ENCODE measurements at places on chromosomes 5 and 9.
A peak's percentile ranks its signal among the peaks of the same experiment; 100 is the strongest.

DNA sequence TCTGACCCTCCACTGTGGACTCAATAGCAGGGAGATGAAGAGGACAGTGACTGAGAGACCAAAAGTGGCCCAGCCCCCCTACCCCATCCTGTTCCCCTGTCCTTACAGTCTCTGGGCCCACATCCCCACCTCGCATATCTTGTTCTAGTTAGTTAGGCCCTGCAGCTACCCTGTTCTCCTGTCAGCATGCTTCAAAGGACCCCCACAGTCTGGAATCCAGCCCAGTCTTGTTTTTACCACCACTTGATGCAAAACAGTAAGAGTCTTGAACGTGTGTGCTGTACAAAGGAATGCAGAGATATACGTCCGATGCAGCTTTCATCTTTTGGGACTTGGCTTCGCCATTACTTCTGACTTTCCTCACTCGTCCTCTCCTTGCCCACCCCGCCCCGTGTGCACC lies 12.2 kb upstream of the POMT1 start:
- DNase-seq, result peak; percentile 14

- DNase-seq, result no peak
Observed at GRCh38 chr5:55159763-55160492, at the start of gene GPX8. Gene GPX8, plus strand, starts transcription at chr5:55160171. Its CDS starts 22 bp downstream, at chr5:55160193.

DNA sequence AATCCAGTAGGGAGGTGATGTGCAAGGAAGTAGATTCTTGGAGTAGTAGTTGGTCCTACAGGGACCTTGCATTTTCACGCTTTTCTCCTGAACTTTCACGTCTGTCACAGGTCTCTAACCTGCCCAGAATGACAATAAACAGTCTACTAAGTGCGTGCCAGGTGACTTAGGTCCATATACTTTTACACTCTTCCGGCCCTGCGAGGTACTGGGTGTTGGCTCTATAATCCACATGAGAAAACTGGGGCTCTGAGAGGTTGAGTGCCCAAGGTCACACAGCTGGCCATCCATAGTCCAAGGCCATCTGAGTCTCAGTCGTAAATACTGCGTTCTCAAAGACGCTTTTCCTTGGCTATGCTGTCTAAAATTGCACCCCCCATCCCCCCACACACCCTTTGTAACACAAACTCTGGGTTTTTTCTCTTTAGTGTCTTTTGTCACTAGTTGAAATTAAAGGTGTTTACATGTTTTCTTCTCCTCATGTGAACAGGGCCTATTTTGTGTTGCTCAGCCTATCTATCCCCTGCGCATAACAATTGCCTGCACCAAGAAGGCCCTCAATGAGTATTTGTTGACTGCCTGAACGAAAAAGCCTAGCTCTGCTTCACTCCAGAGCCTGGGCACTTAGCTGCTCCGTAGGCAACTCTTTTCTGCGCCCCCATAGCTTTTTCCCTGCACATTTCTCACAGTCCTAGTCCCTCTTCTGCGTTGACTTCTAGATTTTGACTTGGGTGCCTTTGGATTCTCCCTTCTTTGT lies 943 bp downstream of the SFXN1 start:
- no peak for DNase-seq

DNA sequence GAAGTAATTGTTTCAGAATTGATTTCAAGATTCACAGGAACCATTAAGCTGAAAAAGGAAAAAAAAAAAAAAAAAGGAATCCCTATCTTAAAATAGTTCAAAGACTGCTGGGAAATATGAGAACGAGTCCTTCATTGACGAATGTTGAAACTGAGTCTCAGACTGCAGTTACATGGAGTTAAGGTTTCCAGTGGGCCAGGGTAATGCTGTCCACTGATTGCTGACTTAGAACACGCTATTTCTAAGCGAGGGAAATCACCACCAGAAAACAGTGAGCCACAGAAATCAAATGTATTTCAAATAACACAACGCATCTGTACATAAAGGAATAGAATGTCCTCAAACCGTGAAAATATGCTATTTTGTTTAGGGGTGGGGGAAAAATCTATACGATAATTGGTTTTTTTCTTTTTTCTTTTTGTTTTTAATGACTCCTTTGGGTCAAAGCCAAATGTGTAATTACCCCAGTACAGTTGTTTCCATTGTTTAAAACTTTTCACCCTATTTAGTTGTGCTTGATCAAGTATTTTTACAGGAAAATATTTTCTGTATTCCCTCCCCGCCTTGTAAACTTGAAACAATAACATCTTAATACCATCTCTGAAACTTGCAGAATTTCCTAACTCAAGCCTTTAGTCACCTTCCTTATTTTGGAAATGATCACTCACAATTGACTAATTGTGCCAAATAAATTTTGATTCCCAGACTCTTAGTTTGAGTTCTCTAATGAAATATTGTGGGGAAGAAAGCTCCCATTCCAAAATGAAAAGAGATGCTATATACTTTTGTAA lies 208.3 kb downstream of the MCTP1 start:
- DNase-seq, result no peak

DNA sequence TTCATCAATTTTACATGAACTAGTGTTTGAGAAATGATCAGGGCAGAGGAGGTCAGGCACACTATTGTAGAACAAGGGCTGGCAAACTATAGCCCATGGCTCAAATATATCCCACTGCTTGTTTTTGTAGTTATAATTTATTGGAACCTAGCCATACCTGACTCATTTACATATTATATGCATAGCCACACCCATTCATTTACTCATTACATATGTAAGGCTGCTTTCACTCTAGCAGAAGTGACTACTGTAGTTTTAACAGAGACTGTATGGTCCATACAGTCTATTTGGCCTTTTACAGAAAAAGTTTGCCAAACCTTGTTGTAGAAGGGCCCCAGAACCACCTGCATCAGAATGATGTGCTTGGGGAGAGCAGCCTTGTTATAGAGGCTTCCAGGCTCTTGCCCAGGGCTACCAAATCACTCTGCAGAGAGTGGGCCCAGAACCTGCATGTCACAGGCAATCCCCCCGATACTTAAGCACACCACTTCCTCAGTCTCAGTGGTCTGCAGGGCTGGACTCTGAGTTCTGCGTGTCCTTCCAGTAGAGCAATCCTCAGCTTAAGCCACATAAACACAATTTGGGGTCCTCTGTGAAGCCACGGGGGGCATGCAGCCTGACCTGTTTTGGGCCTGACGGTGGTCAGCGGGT lies 6.7 kb downstream of the ANKS6 start:
- DNase-seq, result no peak

- DNase-seq, result peak; percentile 83
Observed at GRCh38 chr5:172420235-172420939, 33.9 kb downstream of the SH3PXD2B start.

DNA sequence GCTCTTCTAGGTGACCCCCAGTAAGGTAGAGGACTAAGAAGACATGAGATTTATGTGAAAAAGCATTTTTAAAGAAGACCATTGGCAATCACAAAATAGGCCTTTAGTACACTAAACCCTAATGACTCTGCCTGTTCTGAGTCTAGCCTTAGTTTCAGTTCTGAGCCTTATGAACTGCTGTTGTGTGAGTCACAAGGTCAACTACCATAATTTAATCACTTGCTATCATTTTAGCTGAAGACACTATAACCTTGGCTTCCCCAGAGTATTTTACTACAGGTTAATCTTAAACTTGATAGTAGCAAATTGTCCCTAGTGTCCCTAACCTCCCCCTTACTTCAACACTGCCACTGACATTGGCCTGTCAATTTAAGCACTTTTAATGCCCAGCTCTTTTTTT lies 34.4 kb downstream of the APC start:
- no peak for DNase-seq

Data from pancreas (tissue), 10 donors.